Activated B cell treated with CpG ODN at 0.5 μM for 24 hours (primary cell): ENCODE measurements at places on chromosomes 6 and 20. TPM values are rescaled to one million over a fixed set of nuclear protein-coding genes. Genes with fewer than 3 reads are reported as not detected.

The STX11 gene
- 23.3 and 26.4 TPM in 2 replicates for total RNA-seq

The PCK1 gene
- total RNA-seq: not detected in 2 replicates

The EPB41L1 gene
- total RNA-seq: 0.49 and 0.64 TPM in 2 replicates

The EBF4 gene
- total RNA-seq: 1.6 and 2.4 TPM in 2 replicates

The CCM2L gene
- total RNA-seq: 0.11 and 0.20 TPM in 2 replicates

The C2 gene
- 0.78 and 0.95 TPM in 2 replicates for total RNA-seq

The BRD2 gene
- 347 and 370 TPM in 2 replicates for total RNA-seq

The FAXC gene
- not detected in 2 replicates for total RNA-seq

The PRSS35 gene
- not detected in 2 replicates for total RNA-seq

The MAPK13 gene
- total RNA-seq: 20.1 and 22.7 TPM in 2 replicates

The HLA-DPA1 gene
- 718 and 730 TPM in 2 replicates for total RNA-seq

The SLC12A5 gene
- total RNA-seq: not detected in 2 replicates

The BPI gene
- not detected in 2 replicates for total RNA-seq

The FRS3 gene
- total RNA-seq: 6.5 and 6.7 TPM in 2 replicates

The CCDC170 gene
- not detected in 2 replicates for total RNA-seq

The TMEM74B gene
- 0.20 TPM in 1 of 2 replicates, not detected in the other for total RNA-seq

The TAPBP gene
- total RNA-seq: 319 and 350 TPM in 2 replicates

The CTCFL gene
- total RNA-seq: not detected in 2 replicates
